ENCODE measurements at places on chromosomes 6 and 20.
A peak's percentile ranks its signal among the peaks of the same experiment; 100 is the strongest.

DNA sequence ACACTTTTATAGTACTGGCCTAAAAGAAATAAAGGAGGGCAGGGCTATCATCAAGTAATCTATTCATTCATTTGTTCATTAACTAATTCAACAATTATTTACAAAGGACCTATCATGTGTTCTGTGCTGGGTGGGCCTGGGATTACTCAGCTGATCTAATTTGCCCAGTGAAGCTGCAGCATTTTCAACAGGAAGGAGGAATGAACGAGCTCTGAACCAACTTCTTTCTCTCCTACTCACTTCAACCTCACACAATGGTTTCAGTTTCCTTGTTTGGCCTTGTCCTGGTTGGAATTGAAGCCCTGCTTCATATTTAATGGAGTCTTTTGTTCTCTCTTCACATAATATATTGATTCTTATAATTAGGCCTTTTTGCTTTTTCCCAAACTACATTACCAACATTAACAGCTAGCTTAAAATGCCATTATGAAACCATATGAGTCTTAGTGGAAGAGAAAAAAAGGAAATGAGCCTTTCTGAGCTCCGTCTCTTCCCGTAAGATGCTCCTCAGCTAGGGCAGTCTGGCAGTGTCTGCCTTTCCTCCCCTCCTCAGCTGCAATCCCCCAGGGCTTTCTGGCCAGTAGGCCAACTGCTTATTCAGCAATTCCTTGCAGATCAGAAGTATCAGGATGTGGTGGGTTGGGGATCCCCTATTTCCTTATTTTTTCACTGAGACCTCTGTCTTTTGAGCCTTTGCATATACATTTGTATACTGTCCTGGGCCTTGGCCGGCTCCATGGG is 79.4 kb upstream of the NRN1 start:
- DNase-seq, result no peak

- no peak for DNase-seq
These were observed 13.1 kb downstream of the BMP2 start for GRCh38 chr20:6780433-6781190.

GRCh38 chr6:14189074-14189473 is 71.5 kb downstream of the CD83 start:
- no peak for DNase-seq

- peak; percentile 6 for DNase-seq
These were observed at the start of gene ETV7 for GRCh38 chr6:36387440-36388303. Gene ETV7, minus strand, starts transcription at chr6:36387669. Its CDS starts 128 bp downstream, at chr6:36387541.

DNA sequence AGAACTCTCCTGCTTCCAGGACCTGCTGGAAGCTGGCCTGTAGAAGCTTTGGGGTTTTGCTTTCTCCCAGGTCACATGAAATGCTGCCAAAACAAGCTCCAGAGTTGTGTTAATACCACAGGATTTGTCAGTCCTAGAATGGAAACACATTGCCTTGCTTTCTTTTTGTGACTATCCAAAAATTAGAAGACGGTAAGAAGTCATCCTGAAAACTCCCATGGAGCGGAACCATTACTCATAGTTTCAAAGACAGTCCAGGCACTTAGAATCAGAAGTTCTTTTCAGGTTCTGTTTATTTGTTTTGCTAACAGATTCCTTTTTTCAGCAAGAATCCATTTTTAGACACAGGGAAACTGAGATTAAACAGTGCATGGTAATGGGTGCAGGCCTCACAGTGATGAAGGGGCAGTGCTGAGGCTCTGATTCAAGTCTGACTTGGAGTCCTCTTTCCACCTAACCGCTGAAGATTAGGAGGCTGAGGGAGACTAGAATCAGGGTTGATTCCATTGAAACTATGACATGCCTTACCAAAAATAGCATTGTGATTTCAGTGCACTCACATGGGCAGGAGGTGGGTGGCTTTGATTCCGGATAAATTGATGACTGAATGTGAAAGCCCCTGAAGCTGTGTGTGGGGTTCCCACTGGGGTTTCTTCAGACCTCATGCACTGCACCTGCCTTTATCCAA is 72.2 kb upstream of the NAA20 start:
- peak; percentile 67 for DNase-seq

- no peak for DNase-seq
These were observed 3.8 kb upstream of the WFDC12 start for GRCh38 chr20:45128099-45128498.

DNA sequence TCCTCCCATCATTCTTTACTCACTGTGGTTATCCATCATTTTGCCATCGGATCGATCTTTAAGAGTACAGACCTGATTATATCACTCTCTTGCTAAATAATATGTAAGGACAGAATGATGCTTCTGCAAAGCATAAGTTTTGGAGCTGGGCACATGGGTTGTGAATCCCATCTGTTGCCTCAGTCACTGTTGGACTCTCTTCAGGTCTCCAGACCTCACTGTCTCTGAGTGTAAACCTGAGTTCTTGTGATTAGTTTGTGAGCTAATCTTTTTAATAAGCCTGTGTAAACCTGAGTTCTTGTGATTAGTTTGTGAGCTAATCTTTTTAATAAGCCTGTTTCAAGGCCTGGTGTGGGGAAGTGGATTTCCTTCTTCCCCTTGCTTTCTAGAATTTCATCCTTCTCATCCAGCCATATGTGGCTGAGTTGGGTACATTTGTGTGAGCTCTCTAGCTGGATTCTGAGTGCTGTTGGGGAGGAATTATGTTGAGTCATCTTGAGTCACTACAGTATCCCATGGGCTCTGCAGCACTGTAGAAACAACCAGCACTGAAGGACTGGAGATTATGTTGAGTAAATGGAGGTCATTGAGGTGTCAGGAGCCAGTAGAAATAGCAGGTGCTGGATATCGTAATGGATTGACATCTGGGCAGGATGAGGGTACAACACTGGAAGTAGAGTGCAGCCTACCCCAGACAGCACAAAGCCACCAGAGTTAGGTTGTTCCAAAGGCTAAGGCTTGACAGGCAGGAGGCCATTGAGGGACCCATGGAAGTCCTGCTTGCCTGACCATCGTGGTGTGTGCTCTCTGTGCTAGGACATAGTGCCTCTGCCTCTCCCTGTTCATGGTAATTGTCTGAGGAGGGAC is 52.4 kb downstream of the SCAND1 start:
- DNase-seq, result peak; percentile 97

DNA sequence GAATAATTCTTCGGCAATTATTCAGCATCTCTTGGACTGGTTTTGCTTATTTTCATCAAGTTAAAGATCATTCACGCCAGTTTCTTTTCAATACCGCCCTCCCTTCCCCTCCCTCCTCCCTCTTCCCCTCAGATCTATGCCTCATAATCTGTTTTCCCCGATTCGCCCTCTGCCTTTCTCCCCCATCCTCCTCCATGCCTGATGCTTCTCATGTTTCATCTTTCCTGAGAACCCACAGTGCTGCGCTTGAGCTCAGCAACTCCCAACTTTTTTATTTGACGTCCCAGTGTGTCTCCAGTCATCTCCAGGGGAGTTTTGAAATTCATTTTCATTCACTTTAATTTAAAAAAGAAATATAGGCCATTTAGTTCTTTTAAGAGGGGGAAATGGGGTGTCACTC is 142.7 kb downstream of the PTPRT start:
- no peak for DNase-seq

DNA sequence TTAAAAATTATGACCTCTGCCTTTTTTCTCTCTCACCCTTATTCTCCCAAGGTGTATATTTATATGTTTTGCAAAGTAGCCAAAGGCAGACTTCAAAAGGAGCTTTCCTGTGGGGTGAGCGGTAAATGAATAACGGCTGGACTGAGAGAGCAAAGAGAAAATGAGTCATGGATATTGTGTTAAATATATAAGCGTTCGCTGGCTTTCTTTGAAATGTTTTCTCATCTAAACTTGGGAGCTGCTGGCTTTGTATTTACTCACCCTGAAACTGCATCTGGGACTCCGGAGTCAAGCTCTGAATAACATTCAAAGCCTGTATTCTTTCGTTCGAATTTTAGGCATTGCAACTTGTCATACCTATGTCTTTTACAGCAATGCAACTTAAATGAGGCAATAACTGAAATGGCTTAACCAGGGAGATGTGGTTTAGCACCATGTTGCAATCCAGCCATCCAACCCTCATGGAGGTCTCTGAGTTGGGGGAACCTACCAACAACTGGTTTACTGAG is 32.0 kb downstream of the ATXN1 start:
- peak; percentile 75 for DNase-seq

- no peak for DNase-seq
These were observed 39.0 kb downstream of the GRM4 start for GRCh38 chr6:34106900-34107299.
